Activated CD4-positive, alpha-beta T cell treated with anti-CD3 and anti-CD28 coated beads, Interleukin-2, amount 10 ng/mL, durations not matched to agents 24 days and 14 days (primary cell): ENCODE measurements at places on chromosomes 4 and X. TPM values are rescaled to one million over a fixed set of nuclear protein-coding genes. Genes with fewer than 3 reads are reported as not detected.

The FAM47A gene
- total RNA-seq = not detected in 2 replicates

The BMX gene
- total RNA-seq = not detected in 2 replicates

The DUSP21 gene
- total RNA-seq = not detected in 2 replicates

The DMRTC1B gene
- not detected in 2 replicates for total RNA-seq

The BEX1 gene
- not detected in 2 replicates for total RNA-seq

The GAGE1 gene
- not detected in 2 replicates for total RNA-seq

The DOCK11 gene
- 27.8 and 28.6 TPM in 2 replicates for total RNA-seq

The MAGEE1 gene
- total RNA-seq = 1.8 and 2.0 TPM in 2 replicates
